Fibroblast of the conjunctiva (primary cell): ENCODE measurements at places on chromosomes 12 and 14.

- no peak for DNase-seq
These were observed 15.8 kb downstream of the TMEM233 start for GRCh38 chr12:119609358-119609757.

DNA sequence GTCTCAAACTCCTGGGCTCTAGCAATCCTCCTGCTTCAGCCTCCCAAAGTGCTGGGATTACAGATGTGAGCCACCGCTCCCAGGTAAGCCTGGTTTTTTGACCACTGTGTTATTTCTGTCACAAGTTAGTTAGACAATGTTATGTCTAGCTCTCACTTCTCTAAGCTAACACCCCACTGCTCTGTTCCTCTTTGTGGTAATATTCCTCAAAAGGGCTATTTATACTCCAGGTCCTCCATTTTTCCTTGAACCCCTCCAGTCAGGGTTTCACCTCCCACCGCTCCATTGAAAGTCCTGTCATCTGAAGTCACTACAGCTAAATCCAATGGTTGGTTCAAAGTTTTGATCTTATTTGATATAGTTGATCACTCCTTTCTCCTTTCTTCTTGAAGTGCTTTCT is 5.1 kb downstream of the IRAK3 start:
- DNase-seq = no peak

- no peak for DNase-seq
These were observed 98.9 kb downstream of the RIMBP2 start for GRCh38 chr12:130617219-130617618.

- DNase-seq = no peak
These were observed 78.2 kb downstream of the PHLDA1 start for GRCh38 chr12:75953312-75953906.

- DNase-seq = no peak
These were observed 15.5 kb downstream of the KIF21A start for GRCh38 chr12:39427360-39427808.

GRCh38 chr12:54220567-54220966 is 31.8 kb upstream of the SMUG1 start:
- no peak for DNase-seq

GRCh38 chr14:45135156-45135555 is 574 bp upstream of the FANCM start:
- peak; percentile 13 for DNase-seq

DNA sequence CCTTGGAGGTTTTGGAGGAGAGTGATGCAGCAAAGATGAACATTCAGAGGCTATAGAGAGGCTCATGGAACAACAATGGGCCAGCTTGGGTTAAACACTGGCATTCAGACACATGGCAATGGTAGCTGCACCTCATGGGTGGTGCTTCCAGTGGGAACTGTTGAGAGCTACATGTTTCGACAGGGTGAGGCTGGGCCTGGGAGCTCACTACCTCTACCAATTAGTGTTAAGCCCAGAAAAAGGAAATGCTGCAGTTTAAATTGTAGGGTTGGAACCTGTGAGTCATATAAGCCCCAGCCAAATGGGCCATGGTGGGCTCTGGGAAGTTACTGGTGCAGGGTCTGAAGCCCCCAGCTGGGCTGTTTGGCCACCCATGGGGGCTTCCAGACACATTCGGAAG is 279.7 kb downstream of the ZFP36L1 start:
- DNase-seq = no peak

- peak; percentile 47 for DNase-seq
These were observed 177.8 kb upstream of the DIO2 start for GRCh38 chr14:80388980-80389711.

GRCh38 chr12:14981049-14981448 is 8.2 kb downstream of the PDE6H start:
- no peak for DNase-seq

- DNase-seq = no peak
These were observed 24.4 kb upstream of the HSP90B1 start for GRCh38 chr12:103905730-103906349.

DNA sequence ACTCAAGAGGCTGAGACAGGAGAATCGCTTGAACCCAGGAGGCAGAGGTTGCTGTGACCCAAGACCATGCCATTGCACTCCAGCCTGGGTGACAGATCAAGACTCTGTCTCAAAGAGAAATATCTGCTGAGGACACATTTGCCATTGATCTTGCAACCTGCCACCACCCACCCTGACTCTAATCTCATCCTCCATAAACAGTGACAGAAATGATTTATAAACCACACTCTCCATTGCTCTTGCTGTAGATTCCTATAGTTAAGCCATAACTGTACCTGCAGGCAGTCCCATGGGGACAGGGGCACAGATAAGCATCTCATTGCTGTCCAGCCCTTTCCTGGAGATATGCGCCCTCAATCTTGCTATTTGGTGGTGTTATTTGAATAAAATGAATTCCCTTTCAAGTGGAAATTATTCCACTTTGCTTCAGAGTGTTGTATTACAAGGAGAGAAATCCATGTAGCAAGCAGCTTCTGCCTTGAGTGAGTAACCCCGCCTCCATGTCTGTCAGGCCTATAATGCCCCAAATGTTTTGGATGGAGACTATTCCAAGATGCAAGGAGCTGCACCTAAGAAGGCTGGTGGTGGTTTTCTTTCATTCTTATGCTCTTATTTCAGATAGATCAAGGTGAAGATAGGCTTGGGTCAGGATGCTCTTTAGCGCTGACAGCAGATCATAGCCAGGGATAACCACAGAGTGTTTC is 3.0 kb upstream of the ZDHHC22 start:
- no peak for DNase-seq

GRCh38 chr14:60977847-60978246 is 3.0 kb downstream of the TRMT5 start:
- no peak for DNase-seq

DNA sequence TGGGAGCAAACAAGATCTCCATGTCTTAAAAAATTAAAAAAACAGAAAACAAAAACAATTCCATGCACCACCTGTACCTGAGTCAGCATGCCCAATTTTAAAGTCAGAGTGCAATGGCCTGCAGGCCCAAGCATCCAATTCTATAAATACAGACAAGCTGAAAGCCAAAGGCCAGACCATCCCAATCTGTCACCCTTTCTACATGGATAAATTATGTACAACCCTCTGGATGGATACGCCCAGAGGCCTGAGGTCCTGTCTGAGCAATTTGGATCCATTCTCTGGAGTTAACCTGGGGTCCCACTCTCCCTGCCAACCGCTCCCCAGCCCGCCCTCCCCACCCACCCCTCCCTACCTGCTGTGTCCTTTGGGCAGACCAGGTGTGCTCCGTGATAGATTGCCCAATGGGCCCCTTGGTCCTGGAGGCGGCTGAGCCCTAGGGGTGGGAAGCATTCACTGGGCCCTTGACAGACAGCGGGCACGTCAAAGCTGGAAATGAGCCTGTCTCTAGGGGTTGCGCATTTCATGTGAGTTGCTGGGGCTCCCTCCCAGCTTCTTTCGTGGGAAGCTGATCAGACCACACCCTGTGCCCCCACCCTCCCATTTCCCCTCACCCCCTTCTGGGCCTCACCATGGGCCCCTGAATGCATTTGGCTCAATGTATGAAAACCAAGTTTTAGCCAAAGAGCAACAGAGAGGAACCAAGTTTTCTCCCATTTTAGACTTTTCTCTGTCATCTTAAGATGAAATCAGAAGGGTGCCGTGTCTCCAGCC is 171.3 kb downstream of the BCL11B start:
- no peak for DNase-seq

DNA sequence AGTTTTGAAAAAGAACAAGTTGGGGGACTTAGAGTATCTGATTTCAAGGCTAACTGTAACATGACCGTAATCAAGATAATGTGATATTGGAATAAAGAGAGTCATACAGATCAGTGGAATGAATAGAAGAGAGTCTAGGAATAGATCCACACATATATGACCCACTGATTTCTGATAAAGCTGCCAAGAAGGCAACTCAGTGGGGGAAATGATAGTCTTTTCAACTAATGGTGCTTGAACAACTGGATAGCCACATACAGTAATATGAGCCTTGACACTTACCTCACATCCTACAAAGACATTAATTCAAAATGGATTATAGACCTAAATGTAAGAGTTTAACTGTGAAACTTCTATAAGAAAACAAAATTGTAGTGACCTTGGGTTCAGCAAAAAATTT is 3.8 kb downstream of the PRKCH start:
- no peak for DNase-seq

- no peak for DNase-seq
These were observed 11.6 kb downstream of the BHLHE41 start for GRCh38 chr12:26113181-26113654.

DNA sequence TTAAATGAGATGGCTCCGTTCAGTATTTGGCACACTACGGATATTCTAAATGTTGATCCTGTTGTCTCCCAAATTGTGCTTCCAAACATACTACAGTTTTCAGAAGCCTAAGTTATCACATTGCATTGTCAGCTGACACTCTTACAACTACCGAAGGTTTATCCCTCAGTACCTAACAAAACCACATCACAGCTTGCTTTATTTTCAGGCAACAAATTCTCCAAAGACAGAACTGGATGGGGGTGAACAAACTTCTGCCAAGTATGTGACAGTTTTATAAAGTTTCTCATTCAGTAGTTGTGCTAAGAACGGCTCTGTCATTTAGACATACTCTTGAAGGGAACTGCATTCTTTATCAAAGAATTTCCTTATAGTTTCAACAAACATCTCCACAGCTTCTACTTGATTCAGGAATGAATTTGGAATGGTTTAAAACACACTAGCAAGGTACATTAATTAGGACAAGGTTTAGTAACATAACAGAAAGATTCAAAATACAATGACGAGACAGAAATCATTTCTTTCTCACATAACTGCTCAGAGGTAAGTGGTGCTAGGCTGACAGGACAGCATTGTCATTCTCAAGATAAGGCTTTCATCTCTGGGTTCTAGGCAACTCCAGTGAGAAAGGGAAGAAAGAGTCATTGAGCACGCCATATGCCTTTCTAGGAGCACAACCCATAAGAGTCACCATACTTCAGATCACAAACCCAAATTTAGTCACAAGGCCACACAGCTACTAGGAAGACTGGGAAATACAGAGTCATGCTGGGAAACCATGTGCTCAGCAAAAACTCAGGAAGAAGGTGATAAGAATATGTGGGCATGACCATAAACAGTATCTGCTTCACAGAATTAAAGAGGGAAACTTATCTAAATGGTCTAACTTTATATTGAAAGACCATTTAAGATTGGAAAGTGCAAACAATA is 100.7 kb downstream of the DUSP6 start:
- no peak for DNase-seq

DNA sequence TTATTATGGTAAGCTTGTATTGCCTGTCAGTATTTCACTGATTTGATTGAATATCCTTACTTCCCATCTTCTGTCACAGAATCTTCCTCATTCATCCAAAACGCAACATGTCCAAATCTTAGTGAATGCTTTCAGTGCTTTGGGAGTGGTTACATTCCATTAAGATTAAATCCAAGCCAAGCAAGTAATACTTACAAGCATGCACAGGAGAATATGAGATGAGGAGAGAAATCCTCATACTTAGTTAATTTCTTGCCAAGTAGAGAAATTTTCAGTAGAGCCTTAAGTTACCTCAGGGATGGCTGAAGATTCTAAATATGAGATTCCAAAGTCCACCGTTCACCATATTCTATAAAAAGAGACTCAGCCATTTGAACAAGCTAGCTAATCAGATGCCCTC is 316.0 kb downstream of the RAD51B start:
- DNase-seq = no peak

GRCh38 chr14:69321601-69322330 is 61.8 kb downstream of the GALNT16 start:
- peak; percentile 18 for DNase-seq

DNA sequence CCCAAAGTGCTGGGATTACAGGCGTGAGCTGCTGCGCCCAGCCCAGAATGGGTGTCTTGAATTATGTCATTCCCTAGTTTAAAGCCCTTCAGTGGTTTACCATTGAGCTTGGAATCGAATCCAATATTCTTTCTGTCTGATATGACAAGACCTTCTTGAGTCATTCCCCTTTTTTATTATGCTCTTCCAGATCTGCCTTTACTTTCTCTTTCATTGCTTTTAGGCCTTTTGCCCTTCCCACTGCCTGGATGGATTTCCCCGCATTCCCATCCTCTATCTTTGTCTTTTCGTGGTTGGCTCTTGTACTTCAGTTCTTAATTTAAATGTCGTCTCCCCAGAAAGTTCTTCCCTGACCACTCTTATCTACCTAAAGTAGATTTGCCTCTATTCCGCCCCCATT is 1.6 kb downstream of the TRAFD1 start:
- no peak for DNase-seq

- DNase-seq = no peak
These were observed 81.4 kb upstream of the ARID2 start for GRCh38 chr12:45648070-45648469.

- DNase-seq = no peak
These were observed 73.4 kb upstream of the DDHD1 start for GRCh38 chr14:53226553-53226952.

DNA sequence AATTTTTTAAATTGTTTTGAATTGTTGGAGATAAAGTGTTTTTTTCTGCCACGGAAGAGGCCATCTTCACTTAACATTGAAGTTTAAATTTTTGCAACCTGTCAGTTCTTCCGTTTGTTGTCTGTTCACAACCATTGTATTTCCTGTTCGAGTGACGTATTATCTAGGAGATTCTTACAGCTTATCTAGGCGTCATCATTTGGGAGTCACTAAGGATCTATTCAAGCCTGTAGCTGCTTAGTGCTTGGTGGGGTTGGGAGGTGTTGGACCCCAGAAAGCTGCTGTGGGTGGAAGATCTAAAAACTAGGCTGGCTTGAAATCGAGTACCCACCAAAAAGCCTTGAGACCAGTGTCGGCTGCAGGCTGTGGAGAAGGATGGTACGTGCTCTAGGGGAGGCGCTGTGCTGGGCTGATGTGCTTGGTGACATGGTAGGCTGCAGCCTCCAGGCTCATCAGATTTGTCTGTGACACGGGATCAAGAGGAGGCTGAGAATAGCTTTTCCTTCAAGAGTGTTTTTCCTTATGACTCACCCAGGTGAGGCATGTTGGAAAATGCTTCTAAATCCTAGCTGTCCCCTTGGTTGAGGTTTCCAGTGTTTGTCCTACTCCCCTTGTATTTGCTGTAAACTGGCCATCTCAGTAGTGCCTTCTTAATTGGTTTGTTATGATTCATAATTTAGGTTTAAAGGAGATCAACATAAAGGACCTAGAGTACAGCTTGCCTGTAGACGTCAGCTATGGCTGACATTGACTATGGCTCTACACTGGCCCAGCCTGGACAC is 57.8 kb downstream of the ATG14 start:
- DNase-seq = no peak

DNA sequence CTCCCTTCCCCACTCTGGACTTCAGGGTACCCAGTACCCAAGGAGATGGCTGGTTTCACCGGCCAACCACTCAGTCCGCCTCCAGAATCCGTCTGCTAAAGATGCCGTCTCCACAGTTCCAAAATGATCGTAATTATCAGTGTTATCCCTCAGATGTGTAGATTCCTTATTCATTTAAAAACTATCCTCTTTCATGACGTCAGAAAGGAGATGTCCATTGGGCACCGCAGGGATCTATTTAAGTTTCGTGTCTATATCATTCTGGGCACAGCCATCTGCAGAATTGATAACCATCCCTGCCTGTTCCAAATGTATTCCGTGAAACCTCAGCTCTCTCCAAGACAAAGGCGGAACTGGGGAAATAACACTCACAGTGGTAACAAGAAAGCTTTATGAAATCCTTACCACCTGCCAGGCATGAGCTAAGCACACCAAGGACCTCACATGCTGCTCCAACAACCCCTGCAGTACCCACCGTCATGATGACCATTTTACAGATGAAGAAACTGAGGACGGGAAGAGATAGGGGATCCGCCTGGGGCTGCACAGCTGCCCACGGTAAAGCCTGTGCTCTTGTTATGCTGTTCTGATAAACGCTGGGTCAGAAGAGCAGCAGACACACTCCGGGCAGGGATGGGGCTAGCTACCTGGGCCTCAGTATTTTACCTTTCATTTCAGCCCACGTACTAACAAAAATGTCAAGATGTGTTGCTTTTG is 90.0 kb downstream of the BCL11B start:
- DNase-seq = no peak
